ENCODE measurements at places on chromosomes 1 and 21.

DNA sequence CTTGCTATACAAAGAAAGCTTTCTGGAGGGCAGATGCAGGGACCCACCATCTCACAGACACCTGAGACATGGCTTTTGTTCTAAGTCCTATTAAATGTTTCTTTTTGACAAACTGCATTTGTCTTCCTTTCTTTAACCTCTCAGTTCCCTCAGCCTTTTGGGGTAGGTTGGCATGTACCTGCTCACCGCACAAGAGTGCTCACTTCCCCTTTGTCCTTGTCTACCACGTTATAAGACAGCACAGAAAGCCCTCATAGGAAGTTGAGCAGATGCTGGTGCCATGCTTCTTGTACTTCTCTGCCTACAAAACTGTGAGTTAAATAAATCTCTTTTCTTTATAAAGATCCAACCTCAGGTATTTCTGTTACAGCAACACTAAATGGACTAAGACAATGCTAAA lies 31.9 kb upstream of the RGS21 start:
- no peak for DNase-seq

- no peak for DNase-seq
Measured at GRCh38 chr1:71650119-71650518, 569.3 kb upstream of the ZRANB2 start.

- no peak for DNase-seq
Measured at GRCh38 chr21:31374395-31374794, 30.3 kb upstream of the TIAM1 start.

- DNase-seq: no peak
Measured at GRCh38 chr1:55375617-55376258, 160.6 kb upstream of the USP24 start.

GRCh38 chr1:14697353-14697752 lies 98.9 kb downstream of the KAZN start:
- DNase-seq: no peak

DNA sequence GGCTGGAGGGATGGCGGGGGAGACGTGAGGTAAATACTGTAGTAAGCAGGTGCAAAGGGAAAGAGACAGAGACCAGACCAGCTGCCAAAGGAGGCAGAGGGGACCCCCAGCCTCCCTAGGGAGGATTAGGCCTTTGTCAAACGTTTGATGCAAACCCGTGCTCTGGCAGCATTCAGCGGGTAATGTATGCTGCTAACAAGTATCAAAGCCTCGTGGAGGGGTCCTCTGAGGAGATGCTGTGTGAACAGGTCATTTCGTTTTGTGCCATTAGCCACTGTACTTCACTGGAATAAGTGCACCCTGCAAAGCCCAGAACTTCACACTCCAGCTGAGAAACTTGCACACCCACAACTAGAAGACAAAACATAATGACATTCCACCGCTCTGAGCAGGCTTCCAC lies 644.5 kb downstream of the NPHP4 start:
- no peak for DNase-seq

DNA sequence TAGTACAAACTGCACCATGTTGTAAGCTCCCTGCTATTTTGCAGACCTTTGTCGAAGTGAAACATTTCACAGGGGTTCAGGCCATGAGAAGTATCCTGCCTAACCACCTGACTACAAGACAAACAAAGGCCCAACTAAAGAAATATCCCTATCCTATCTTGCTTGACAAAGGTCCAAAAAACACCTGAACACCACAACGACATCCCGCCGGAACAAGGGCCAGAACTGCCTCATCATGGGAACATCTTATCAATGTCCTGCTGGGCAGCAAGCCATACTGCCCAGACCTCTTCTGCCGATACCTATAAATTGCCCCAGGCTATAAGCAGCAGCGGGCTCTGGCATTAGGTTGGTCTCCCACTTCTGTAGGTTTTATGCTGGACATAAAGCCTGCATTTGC lies 12.3 kb downstream of the MYSM1 start:
- DNase-seq: no peak

DNA sequence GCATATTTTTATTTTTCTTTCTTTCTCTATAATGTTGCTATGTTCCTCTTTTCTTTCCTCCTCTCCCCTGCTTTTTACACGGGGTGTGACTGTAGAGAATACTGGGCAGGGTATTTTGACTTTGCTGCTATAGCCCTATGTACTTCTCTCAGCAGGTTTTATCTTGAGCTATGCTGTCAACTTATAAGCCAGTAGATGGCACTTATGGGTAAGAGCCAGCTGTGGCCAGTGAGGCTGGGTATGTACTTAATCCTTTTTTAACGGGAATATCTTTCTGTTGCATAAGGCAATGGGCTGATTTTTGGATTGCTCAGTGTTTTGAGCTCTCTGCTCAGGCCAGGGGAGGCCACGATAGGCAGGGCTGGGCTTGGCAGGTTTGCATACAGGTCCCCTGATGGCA lies 99.0 kb downstream of the KCNK2 start:
- DNase-seq: no peak

- DNase-seq: no peak
Measured at GRCh38 chr1:226781937-226782609, 43.0 kb upstream of the ITPKB start.

- DNase-seq: no peak
Measured at GRCh38 chr1:222546091-222546490, 1.8 kb downstream of the HHIPL2 start.

DNA sequence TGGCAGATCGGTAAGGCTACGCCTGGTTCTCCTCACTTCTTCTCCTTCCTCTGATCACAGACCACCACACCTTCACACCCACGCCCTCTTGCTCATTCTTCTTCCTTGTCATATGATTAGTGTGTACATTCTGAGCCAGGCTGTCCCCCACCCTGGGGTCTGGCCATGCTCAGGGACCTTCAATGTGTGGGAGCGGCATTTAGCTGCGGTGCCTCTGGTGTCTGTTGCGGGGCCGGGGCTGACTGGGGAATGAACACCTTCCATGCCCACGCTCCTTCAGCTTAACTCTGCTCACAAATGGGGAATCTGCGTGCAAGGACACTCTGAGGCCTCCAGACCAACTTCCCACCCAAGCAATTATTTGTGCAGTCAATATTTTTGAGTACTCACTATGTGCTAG lies 29.4 kb downstream of the QSOX1 start:
- DNase-seq: no peak

GRCh38 chr1:225577241-225577640 lies 75.7 kb downstream of the ENAH start:
- DNase-seq: no peak

GRCh38 chr1:169371404-169371803 lies 3.4 kb downstream of the BLZF1 start:
- DNase-seq: no peak

GRCh38 chr1:77030401-77031105 lies 163.3 kb downstream of the ST6GALNAC5 start:
- DNase-seq: no peak

DNA sequence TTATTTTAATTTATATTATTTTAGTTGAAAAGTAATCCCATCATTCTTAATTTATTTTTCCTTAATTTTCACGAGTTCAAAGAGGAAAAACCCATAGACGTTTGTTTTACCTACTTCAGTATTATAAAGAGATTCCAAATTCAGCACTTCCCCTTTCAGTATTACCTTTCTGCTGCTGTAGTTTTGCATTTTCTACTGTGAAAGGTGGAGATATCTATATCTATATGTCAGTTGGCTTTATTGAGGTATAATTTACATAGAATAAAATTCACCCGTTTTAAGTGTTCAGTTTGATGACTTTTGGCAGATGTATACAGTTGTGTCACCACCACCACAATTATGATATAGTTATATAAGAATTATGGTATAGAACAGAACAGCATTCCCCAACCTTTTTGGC lies 33.0 kb downstream of the MAST2 start:
- DNase-seq: no peak

DNA sequence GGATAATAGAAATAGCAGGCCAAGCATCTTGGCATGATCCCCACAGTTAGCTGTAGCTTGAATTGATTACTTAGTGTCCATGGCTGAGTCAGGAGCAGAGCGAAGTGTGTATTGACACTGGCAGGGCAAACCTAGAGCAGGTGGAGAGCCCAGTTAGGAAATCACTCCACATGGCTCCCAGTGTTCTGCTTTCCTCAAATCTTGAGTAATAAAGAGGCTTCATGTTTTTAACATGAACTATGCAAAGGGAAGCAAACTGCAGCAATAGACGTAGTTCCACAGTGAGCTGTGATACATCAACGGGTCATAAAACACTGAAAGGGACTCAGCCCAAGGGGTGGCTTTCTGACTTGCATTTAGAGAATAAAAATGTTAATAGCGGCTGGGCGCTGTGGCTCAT lies 28.9 kb downstream of the RHEX start:
- no peak for DNase-seq

DNA sequence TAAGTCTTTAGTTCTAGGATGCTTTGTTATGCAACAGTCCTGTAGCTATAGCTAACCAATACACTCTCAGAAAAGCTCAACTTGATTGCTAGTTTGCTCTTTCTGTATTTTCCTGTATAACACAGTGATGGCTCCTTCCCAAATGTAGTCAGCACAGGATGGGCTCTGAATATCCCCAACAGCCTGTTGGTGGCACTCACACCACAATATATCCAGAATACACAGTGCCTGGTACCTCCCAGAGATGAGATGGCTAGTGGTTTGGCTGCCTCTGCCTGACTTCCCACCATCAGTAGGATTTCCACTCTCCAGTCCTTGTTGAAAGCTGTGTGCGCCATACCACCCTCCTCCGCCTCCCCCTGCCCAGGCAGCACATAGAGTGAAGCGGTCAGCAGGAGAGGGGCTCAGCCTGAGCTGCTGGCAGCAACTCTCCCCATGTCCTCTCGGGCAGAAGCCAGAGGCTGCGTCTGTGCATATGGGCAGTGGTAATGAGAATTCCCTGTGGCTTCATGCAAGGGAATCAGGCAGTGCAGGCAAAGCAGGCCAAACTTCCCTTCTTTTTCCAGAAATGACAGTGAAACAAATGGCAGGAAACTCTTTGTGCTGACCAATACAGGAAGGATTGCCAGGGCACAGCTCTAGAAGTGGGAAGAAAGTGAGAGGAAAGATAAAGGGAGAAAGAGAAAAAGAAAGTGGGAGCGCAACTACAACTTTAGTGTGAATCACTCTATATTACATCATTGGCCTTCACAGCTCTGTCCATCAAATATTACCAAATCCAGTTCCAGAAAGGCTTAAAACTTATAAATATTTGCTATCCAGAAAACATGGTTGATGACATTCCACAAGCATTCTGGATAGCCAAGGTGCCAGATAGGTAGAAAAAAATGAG lies 49.7 kb downstream of the LMX1A start:
- no peak for DNase-seq

DNA sequence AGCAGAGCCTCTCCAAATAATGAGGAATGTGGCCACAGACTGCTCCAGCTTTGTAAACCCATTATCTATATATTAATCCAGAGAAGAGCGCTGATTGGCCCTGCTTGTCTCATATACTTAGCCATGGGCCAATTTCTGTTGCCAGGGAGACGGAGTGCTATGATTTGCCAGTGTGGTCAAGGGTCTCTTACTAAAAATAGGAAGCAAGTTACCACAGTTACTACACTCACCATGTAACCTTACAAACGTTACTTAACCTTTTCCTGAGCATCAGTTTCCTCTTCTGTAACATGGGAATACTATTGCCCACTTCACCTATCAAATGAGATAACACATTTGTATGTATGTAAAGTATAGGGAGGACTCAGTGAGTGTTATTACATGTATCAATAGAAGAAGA lies 7.7 kb upstream of the S100A2 start:
- no peak for DNase-seq

- DNase-seq: no peak
Measured at GRCh38 chr1:87053446-87053845, 139.0 kb downstream of the HS2ST1 start.

GRCh38 chr1:180953291-180954004 lies 40.8 kb downstream of the KIAA1614 start:
- DNase-seq: no peak

GRCh38 chr1:47918257-47918867 lies 78.8 kb downstream of the TRABD2B start:
- DNase-seq: no peak

Measured in NCI-H1436 treated with DMSO at 0.1 percent for 48 hours (cell line).